ENCODE measurements at places on chromosomes 1 and 21.

DNA sequence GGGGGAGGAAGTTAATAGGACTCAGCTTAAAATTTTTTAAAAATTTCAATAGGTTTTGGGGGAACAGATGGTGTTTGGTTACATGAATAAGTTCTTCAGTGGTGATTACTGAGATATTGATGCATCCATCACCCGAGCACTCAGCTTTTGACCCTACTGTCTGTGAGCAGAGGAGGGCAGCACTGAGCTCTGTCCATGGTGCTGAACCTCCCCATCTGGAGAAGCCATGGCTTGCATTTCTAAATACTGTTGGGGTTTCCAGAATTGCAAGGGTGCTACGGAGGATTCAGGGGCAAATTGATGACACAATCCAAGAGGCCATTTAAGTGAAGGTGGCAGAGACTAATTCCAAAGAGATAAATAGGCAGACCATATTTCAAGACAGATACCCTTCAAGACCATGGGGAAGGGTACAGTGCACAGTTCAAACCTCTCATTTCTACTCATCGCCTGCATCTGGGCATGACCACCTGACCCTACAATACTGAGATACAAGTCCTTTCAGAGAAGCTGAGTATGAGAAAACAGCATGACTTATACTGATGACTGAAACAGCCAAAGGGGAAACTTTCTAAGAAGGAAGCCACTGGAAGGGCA, 17.2 kb downstream of the SYT2 start:
- peak; percentile 48 for DNase-seq

- DNase-seq: no peak
Observed at GRCh38 chr1:174877208-174877673, 122.5 kb upstream of the CACYBP start.

GRCh38 chr1:112253366-112253765, 142.6 kb upstream of the CTTNBP2NL start:
- DNase-seq: no peak

GRCh38 chr1:246460406-246460805, 46.7 kb downstream of the SMYD3 start:
- DNase-seq: no peak

- DNase-seq: no peak
Observed at GRCh38 chr1:221719987-221720386, 21.9 kb downstream of the DUSP10 start.

GRCh38 chr21:45301521-45302081, 13.9 kb upstream of the POFUT2 start:
- no peak for DNase-seq

DNA sequence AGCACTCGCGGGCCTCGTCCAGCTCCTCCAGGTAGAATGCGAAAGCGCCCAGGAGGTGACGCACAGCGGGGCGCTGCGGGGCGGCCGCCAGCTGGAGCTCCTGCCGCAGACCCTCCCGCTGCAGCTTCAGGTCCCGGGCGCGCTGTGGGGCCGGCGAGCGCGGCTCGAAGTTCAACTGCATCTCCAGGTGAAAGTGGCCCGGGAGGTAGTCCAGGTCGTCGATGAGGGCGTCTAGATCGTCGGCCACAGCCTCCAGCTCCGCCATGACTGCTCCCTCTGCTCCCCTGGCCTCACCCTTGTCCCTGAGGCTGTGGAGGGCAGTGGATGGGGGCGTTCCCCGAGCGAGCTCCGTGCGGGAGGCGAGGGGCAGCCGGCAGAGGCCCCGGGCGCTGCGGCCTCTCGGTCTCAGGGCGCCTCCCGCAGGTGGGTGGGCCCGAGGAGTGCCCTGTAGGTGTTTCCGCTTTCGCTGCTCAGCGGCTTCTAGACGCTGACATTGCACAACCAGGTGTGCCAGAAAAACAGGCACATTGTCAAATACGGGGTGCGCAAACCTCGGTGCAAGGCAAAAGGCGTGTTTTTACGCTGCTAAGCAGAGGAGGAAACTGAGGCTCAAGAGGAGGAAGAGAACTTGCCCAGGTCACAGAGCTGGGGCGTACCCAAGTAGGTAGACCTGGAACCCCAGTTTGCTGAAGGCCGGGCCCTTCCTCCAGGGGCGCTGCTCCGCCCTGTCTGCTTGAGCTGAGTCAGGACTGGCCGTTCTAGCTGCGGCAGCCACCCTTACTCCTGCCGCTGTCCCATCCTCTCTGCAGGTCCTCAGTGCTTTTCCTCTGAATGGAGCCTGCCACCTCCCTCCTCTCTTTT, at the start of gene TTC22:
TSS of gene TTC22 (minus strand) at position 425 of the 861 bp plus-strand sequence. CDS start at position 265, 160 bp downstream.
- peak; percentile 63 for DNase-seq

DNA sequence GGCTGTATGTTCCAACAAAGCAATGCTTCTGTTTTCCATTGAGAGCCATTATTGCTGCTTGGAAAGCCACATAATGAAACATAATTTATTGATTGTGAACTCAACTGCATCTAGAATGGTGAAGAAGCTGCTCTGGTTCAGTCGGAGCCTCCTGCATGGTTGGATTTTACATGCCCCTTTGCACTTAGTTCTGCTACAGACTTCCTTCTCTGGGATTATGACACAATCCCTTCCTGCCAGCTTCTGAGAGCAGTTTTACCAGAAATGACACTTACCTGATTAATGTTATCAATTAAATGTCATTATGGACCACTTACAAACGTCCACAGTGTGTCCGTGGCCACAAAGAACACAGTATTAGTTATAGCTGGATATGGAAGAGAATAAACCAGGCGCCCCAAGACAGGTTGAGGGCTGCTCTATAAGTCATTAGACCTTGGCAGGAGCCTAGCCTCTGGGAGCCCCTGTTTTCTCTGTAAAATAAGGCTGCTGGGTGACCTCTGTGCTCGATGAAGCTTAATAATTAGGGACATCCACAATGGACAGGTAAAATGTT, 7.0 kb upstream of the CD58 start:
- no peak for DNase-seq

DNA sequence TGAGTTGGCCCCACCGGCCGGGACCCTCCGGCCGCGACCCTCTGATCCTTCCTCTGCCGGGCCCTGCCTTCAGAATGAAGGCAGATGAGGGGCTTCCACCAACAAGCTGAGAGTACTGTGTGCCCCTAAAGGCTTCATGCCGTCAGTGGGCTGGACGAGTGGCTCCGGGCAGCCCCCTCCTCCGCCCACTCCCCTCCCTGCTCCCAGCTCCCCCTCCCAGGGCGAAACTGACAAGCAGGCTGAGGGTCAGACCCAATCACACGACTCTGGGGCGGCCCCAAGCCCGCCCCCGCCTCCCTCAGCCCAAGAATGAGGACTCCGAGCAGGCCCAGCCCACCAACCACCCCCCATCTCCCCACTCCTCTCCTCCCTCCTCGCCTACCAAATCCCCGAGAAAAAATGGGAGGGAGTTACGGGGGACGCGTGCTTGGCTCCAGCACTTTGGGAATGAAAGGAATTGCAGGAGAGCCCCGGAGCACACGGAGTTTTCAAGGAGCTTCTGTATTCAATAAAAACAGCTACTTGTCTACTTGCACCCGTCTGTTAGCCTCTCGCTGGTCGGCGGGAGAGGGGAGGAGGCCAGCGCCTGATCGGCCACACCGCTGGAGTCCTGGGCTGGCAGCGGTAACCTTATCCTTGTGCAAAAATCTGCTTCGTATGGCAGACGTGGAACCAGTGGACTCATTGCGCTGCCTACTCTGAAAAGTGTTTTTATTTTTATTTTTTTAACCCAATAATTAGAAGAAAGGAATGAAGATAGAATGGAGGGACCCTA, at the start of gene COL11A1:
TSS of gene COL11A1 (minus strand) at position 147 of the 775 bp plus-strand sequence. CDS start 344 bp downstream, outside the sequence.
- DNase-seq: no peak

- no peak for DNase-seq
Observed at GRCh38 chr21:14754259-14754604, 208.1 kb upstream of the SAMSN1 start.

DNA sequence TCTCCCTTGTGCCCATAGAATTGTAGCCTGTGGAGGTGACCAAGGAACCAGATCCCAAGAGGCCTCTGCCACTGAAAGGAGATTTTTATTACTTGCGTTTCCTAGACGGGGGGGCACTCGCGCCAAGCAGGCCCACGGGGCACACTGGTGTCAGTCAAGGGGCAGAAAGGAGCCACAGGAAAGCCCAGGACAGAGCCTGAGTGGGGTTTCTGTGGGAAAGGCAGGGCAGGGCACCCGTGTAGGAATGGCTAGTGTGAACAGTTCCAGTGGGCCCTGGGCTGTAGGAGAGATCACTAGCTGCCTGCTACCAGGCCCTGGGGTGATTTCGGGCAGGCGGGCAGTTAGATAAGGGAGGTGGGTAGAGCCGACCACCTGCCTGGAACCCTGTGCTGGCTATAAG, 70.8 kb downstream of the ADARB1 start:
- DNase-seq: no peak

- no peak for DNase-seq
Observed at GRCh38 chr21:45950740-45951515, 30.6 kb upstream of the COL6A1 start.

GRCh38 chr1:161172776-161173376, 4.4 kb downstream of the B4GALT3 start:
- DNase-seq: no peak

GRCh38 chr1:19454265-19455146, 30.8 kb downstream of the CAPZB start:
- no peak for DNase-seq

DNA sequence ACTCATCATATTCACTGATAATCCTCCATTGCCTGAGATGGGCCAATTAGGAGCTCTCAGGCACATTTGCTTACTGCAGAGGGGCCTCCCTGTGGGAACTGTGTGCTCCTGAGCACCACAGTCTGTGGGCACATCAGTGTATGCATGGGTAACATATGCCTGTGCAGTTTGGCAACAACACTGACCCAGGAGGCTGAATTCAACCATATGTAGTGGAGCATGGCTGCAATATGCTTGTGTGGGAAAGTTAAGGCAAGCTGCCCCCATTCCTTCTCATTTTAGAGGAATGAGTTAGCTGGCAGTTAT, 11.8 kb upstream of the FMOD start:
- no peak for DNase-seq

DNA sequence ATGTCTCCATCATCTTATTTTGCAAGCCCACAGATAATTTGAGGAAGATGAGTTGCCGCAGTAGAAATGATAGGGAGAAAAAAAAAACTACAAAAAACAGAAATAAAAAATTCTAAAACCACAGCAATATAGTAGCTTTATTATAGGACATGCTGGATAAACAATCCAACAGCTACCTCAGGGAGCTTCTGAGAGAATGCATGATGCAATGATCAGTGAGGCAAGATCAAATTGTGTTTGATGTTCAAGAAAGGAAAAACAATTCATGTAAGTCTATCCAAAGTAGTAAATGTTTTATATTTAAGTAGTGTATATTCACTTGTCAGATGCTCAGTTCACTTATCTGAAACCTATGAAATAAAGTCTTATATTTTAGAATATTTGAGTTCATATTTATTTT, 6.7 kb downstream of the CR1L start:
- no peak for DNase-seq

GRCh38 chr1:24277420-24278169, 41.6 kb upstream of the GRHL3 start:
- peak; percentile 12 for DNase-seq

- no peak for DNase-seq
Observed at GRCh38 chr1:240613356-240614142, 1.6 kb upstream of the GREM2 start.

- DNase-seq: no peak
Observed at GRCh38 chr1:10940451-10940804, 72.0 kb upstream of the TARDBP start.

DNA sequence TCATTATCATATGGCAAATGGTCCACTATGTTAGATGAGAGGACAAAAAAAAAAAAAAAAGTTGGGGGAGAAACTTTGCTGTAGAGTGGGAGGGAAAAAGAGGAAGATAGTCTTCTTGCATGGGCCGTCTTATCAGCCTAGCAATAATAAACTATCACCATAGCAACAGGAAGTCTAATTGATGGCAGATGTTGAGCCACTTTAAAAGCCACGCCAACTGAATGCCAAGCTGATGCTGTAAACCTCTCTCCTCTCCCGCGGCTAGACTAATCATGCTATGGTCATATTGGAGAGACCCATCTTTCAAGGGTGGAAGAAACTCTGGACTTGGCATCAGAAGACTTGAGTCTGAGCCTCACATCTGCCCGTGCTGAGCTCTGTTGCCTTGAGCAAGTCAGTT, 122.2 kb upstream of the HOOK1 start:
- DNase-seq: no peak

DNA sequence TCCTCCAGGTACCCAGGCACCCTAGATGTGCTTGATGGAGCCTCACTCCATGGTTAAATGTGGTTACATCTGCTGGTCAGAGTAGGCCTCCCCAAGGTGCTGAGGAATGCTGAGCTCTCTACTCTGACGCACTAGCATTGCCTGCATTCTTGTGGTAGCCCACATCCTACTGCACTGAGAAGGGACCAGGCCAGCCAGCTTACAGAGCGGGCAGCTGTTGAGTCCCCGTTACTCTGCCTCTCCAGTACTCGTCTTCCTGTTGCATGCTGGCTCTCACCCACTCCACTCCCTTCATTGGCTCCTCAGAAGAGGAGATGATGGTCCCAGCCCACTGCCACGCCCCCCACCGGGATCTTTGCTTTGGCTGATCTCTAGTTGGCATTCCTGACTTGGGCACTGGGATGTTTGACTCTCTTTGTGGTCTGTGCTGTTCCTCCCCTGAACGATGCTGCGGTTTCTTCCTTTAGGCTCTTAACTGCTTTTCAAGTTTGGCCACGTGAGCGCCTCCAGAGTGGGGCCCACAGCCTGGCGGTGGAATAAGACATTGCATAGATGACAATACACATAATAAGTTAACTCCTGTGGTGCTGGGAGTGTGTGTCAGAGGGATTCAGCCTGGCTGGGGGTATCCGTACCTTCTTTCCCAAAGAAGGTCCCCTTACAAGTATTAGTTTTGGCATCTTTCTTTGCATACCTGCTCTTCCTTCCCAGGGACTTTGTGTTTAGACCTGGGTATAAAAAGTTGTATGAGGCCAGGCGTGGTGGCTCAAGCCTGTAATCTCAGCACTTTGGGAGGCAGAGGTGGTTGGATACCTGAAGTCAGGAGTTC, 18.6 kb downstream of the AZIN2 start:
- peak; percentile 85 for DNase-seq

GRCh38 chr1:164622068-164622845, 63.3 kb downstream of the PBX1 start:
- DNase-seq: no peak

DNA sequence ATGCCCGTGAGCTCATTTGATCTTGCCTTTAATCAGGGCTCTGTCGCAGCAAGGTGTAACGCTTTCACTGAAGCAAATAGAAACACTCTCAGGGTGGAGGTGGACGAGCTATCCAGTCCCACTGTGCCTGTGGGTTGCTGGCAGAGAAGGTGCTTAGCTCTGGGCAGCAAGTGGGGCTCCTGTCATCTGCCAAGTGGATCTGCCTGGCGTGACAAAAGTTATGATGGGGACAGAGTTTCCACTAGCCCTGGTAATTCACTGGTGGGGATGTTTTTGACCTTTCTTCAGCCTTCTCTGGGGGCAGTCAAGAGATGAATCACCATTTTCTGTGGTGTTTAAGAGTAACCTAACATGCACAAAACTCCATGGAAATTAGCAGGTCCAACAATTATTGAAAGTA, 71.3 kb upstream of the EDEM3 start:
- no peak for DNase-seq

- DNase-seq: no peak
Observed at GRCh38 chr1:41658431-41659158, 174.1 kb upstream of the EDN2 start.

- DNase-seq: no peak
Observed at GRCh38 chr1:182569939-182570610, 19.0 kb downstream of the RNASEL start.

All from T-helper 2 cell treated with Interferon-gamma antibody and Interleukin-4, amounts not matched to agents 5 μg/mL and 100 μg/mL, for 36 hours (primary cell).